ENCODE measurements at places on chromosomes 11 and 22.
A peak's percentile ranks its signal among the peaks of the same experiment; 100 is the strongest.

DNA sequence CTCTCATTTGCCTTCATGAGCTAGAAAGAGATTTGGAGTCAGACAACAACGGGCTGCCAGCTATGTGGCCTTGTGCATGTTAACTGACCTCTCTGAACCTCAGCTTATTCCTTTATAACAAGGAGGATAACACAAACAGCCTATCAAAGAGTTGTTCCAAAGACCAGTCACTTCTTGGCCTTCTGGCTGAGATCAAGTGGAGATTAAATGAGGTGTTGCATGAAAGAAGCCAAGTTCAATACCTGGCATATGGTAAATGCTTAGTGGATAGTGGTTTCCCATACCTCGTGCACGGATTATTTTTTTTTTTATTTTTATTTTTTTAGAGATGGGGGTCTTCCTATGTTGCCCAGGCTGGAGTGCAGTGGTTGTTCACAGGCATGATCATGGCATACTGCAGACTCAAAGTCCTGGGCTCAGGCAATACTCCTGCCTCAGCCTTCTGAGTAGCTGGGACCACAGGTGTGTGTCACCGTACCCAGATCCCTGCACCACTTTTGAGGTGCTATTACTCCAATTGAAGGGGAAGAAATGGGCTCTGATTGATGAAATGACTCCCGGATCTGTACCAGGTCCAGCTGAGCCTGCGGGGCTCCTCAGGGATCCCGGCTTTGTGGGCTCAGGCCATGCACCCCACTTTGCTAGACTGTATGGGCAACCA lies 4.9 kb downstream of the LGALS1 start:
- DNase-seq = no peak

DNA sequence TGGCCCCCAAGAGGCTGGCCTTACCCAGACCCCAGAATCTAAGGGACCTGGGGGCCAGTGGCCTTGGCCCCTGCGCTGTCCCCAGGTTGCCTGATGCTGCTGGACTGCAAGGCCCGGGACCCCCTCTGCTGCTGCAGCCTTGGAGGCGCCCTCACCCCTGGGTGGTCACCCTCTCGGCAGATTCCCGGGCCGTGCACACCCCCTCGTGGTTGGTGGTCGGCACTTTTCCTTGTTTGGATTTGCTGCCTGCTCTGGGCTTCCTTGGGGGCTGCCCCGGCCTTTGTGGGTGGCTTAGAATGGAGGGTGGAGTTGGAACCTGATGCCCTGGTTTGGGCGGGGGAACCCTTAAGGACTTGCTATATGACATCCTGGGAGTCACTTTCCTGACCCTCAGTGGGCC lies 5.3 kb downstream of the RIN1 start:
- no peak for DNase-seq

DNA sequence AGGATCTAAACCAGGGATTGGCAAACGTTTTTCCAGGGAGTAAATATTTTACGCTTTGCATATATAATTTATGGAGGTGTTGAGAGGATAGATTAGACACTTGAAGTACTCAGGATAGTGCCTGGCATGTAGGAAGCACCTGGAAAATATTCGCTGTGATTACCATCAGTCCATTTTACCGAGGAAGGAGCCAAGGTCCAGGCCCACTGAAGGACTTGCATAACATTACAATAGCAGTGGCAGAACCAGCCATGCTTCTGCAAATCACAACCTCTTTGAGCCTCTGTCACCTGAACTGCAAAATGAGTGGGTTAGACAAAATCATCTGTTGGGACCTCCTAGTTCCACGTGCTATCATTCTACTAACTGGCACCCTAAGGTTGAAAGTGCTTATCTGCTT lies 5.4 kb downstream of the FUT4 start:
- DNase-seq = no peak

DNA sequence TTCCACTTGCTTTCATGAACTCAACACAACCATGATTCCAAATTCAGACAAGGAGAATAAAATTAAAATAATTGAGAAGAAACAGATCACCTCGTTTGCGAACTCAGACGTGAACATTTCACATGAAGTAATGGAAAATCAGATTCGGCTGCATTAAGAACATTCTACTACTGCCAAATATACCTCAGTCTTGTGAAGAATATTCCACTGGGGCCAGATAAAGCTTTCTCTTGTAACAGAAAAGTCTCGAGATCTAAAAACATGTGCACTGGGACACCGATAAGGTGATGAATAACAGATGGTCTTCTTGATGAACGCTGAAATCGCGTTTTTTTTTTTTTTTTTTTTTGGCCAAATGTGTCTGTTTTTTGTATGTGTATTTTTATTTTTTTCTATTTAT lies 761.1 kb downstream of the BRD1 start:
- DNase-seq = no peak

DNA sequence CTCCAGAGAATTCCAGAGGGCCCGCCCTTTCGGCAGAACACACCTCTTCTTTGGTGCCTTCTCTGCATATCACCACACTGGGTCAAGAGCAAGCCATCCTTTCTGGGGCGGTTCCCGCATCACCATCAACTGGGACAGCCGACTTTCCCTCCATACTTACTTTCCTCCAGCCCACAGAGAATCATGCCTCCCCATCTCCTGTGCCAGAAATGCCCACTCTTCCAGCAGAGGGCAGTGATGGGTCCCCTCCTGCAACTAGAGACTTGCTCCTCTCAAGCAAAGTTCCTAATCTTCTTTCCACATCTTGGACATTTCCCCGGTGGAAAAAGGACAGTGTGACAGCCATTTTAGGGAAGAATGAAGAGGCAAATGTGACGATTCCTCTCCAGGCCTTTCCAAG lies 157.7 kb downstream of the C11orf91 start:
- DNase-seq = no peak

- peak; percentile 29 for DNase-seq
Observed at GRCh38 chr11:45105233-45105983, 41.0 kb upstream of the PRDM11 start.

- DNase-seq = no peak
Observed at GRCh38 chr11:34864424-34864823, 51.8 kb downstream of the APIP start.

- no peak for DNase-seq
Observed at GRCh38 chr11:22930816-22931594, 70.7 kb upstream of the CCDC179 start.

DNA sequence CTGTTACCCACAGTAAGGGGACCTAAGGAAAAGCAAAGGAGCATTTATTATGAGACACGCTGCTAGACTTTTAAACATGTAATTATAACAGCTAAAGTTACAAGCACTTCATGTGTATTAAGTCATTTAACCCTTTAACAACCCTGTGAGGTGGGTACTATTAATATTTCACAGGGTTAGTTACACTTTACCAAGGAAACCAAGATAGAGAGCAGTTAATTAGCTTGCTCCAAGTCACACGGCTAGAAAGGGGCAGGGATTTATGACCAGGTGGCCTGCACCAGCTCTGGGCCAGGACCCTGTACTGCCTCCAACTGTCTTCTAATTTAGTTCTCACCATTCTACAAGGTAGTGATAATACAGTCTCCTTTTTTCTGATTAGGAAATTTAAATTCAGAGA lies 74.9 kb downstream of the RPL27A start:
- DNase-seq = no peak

- DNase-seq = no peak
Observed at GRCh38 chr22:38104084-38104483, 6.4 kb downstream of the BAIAP2L2 start.

- no peak for DNase-seq
Observed at GRCh38 chr22:36258701-36259614, 6.0 kb downstream of the APOL1 start.
